ENCODE measurements at places on chromosomes 4 and X.

GRCh38 chr4:8115916-8116315 is 42.7 kb downstream of the ABLIM2 start:
- DNase-seq, result no peak

- DNase-seq, result no peak
Observed at GRCh38 chr4:54058171-54058570, 6.2 kb downstream of the CHIC2 start.

GRCh38 chrX:30308263-30309138 is 689 bp downstream of the NR0B1 start:
- DNase-seq, result no peak

- no peak for DNase-seq
Observed at GRCh38 chrX:103329991-103330390, at the start of gene TCEAL7. Gene TCEAL7, plus strand, starts transcription at chrX:103330239. Its CDS starts 1,165 bp downstream, at chrX:103331404.

DNA sequence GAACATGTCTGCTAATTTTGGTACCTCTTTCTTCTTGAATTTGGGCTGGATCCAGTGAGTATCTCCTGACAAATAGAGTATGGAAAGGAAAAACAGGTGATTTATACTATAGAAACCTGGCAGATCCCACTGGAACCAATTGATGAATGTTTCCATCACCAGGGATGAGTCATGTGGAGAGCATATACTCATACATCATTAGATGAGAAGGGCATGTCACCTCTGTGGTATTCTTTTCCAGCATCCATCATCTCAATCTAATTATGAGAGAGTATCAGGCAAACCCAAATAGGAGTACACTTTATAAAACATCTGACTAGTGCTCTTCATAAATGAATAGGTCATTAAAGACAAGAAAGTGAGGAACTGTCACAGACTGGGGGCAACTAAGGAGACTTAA is 90.7 kb downstream of the CLDN22 start:
- no peak for DNase-seq

GRCh38 chrX:123878252-123878721 is 18.4 kb downstream of the XIAP start:
- no peak for DNase-seq

- no peak for DNase-seq
Observed at GRCh38 chr4:36794716-36795115, 449.8 kb upstream of the NWD2 start.

GRCh38 chrX:24169211-24169610 is 19.7 kb downstream of the ZFX start:
- DNase-seq, result no peak

GRCh38 chrX:108558217-108558616 is 118.6 kb downstream of the COL4A5 start:
- DNase-seq, result no peak

DNA sequence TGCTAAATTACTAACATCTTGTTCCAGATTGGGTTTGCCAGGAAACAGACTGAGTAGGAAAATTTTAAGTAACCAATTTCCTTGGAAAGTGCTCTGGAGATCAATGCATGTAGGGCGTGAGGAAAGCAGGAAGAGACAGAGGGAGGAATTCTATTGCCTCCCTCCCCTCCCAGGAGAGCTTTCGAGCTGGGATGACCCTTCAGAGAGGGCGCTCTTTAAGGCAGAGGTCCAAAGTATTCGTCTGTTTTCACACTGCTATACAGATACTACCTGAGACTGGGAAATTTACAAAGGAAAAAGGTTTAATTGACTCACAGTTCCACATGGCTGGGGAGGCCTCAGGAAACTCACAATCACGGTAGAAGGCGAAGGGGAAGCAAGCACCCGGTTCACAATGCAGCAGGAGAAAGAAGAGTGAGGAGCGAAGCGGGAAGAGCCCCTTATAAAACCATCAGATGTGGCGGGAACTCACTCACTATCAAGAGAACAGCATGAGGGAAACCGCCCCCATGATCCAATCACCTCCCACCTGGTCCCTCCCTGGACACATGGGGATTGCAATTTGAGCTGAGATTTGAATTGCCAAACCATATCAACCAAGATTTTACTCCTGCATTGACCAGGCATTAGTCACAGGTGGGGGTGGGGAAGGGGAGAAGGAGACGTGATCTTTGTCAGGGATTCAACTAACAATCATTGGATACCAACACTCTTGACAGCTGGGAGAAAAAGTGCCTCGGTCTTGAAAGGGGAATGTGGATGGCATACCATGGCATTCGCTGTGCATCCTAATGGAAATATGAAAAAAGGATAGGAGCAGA is 63.8 kb downstream of the SLITRK2 start:
- no peak for DNase-seq

- DNase-seq, result no peak
Observed at GRCh38 chr4:153582954-153583702, 101.0 kb upstream of the TLR2 start.

- DNase-seq, result no peak
Observed at GRCh38 chr4:142528433-142528832, 317.7 kb downstream of the INPP4B start.

GRCh38 chr4:81030981-81031791 is 678 bp downstream of the BMP3 start:
- no peak for DNase-seq

DNA sequence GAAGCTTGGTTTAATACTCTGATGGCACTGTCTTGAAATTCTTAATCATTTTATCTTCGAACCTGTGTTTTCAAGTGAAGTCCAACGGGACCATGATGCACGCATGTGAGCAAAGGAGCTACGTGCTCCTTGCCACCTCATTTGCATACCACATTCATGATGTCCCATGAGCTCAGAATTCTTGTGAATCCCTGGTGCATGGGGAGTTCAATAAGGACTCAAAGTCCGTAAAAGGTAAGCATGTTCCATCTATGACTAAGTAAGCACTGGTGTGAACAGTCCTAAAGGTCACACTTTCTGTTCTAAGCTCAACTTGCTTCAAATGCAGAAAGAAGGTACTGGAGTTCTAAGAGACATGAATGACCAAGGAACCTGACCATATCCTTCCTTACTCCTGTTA is 13.1 kb upstream of the GPM6B start:
- no peak for DNase-seq

DNA sequence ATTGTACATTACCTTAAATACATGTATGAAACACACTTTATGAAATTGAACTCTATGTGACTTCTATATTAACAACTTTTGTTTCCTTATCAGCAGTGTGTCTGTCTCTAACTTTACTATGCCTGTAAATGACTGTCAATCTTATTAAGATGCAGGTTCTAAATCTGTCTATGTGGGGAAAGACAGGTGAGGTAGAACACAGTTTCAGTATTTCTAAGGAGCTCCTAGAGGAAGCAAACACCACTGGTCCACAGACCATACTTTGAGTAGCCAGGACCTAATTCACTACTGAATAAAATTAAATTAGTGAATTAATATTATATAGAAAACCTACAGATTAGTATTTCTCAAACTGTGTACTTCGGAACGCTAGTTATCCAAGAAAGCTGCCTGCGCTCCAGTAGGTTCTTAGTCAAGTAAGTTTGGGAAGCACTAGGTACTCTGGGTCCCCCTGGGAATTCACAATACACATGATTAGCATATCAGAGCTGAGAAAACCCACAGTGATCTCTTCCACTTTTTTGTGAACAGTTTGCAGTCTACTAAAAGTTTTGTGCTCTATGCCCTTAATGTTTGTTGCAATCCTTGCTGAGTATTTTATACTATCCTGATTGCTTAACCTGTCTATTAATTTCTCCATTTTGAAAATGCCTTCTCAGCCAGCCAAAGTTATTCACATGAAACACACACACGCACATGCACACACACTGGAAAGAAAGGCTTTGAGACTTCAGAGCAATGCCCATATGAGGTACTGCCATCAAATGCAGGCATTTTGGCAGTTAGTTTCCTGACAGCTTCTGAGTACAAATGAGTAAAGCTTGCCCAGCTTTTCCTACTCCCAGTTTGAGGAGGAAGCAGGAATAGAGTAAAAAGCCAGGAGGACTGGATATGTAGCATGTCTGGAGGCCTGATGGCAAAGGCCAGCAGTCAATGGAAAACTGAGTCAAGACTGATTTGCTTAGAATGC is 133.6 kb upstream of the CPEB2 start:
- no peak for DNase-seq

DNA sequence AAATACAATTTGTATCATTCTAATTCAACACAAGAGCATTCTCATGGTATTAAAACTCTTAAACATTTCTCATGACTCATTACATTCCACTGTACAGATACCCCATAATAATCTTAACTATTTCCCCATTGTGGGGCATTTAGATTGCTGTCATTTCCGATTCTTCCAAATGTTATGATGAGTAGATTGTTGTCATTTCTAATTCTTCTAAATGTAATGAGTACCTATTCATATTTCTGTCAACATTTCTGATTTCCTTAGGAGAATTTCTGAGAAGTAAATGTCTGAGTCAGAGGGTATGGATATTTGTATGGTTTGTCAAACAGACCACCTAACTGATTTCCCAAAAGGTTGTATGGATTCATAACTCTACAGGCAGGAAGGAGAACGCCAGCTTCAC is 8.3 kb downstream of the S100G start:
- no peak for DNase-seq

DNA sequence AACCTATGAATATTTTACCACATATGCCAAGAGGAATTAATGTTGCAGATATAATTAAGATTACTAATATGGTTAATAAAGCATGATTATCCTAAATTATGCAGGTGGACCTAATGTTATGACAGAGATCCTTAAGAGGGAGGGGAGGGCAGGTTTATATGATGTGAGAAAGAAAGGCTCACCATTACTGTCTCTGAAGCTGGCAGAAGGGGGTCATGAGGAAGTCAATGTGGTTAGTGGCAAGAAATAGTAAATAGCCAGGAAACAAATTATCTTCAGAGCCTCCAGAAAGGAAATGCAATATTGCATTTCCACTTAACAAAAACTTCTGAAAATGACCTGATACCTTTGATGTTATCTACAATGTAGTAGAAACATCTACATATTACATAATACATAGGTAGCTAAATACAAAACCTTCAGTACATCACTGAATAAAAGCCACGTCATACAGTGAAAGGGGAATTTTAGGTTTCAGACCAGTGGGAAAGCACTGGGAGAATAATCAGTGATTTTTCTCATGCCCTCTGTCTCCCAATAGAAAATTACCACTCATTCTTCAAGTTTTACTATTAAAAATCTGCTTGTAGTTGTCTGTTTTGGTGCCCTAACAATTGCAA is 609.2 kb downstream of the SPOCK3 start:
- no peak for DNase-seq

GRCh38 chrX:28595346-28595745 is 8.1 kb downstream of the IL1RAPL1 start:
- DNase-seq, result no peak

DNA sequence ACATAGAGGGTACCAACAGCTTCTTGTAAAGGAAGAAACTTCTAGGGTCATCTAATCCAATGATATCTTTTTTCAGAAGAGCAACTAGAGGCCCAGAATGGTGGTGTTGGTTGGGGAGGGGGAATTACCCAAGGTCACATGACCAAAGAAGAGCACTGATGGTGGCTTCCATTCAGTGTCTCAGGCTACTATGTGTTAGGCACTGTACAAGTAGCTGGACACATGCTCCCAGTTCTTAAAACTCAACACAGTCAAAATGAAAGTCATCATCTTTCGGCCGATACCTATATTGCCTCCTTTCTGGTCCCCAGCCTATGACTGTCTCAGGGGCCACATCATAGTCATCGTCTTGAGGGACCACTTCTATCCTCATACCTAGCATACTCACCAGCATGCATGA is 88.1 kb downstream of the ARHGAP6 start:
- no peak for DNase-seq

GRCh38 chr4:117425636-117426035 is 340.3 kb upstream of the TRAM1L1 start:
- no peak for DNase-seq

GRCh38 chr4:37662861-37663390 is 23.2 kb downstream of the RELL1 start:
- no peak for DNase-seq

- no peak for DNase-seq
Observed at GRCh38 chrX:85244450-85245211, 840 bp downstream of the ZNF711 start.

DNA sequence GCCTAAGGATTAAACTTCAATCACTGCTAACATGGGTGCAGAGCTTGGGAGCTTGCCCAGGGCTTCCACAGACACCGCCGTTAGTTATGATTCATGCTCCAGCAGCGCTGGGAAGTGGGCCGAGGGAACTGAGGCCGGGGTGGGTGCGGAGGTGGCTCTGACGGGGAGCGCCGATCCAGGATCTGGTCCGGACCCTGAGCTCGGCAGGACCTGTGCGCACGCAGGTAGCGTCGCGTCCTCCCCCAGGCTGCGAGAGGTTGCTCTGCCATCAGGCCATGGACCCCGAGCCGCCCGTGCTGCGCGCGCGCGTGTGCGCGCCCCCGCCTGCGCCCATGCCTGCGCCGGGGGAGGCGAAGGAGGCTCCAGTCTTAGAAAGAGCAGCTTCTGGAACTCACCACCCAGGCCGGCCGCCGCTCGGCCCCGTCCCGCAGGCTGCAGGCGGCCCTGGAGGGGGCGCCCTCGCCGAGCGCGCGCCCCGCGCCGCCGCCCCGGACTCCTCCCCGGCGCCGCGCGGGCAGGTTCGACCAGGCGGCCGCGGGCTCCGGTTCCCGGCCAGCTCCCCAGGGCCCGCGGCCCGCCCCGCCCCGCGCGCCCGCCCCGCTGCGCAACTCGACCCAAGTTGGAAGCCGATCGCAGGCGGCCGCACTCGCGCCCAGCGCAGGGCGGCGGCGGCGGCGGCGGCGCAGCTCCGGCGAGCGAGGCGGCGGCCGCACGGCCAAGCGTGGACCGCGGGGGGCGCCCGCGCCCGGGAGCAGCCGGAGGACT is 732 bp upstream of the ADRA2C start:
- no peak for DNase-seq

- no peak for DNase-seq
Observed at GRCh38 chr4:150382028-150382427, 199.9 kb upstream of the MAB21L2 start.

- DNase-seq, result no peak
Observed at GRCh38 chrX:108064613-108065012, 19.7 kb downstream of the VSIG1 start.

DNA sequence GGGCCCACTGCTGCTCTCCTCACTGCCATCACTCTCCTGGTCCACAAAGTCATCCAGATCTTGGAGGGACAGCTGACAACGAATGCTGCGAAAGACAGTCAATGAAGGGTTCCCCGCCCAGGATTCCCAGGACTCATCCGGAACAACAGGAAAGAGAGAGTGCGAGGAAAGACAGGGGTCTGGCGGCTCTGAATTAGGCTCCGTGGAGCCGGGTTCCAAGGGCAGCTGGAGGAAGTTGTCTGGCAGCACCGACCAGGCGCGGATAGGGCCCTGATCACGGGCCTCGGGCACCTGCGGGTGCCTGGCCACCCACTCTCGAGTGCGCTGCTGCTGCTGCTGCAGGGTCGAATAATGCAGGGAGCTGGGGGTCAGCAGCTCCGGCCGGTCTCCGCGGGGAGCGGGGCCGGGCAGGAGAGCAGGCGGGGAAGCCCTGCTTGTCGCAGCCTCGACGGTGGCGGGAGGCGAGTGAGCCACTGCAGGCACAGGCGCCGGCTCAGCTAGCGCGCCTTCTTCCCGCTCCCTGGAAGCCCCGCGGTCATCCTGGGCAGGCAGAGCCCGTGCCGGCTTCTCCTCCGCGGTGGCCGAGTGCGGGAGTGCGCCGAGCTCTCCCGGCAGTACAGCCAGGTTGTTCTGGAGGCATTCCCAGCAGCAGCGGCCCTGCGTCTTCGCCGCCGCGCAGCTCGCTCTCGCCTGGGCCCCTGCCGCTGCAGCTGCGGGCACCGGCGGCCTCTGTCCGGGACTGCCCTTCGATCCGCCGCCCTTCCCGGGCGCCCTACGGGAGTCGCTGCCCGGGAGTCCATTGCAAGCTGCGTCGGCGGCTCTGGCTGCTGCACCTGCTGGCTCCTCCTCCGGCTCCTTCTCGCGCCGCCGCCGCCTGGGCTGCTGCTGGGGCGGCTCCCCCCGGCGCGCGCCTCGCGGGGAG is 1.1 kb downstream of the SOWAHB start:
- no peak for DNase-seq

- no peak for DNase-seq
Observed at GRCh38 chr4:86876894-86877685, 15.1 kb downstream of the C4orf36 start.

Data from CD4-positive, alpha-beta T cell (primary cell).